Epithelial cell of alveolus of lung (primary cell): ENCODE measurements at places on chromosomes 11 and 22. TPM values are rescaled to one million over a fixed set of nuclear protein-coding genes. Genes with fewer than 3 reads are reported as not detected.

The OR5AL1 gene
- not detected in 2 replicates for total RNA-seq

The MCHR1 gene
- 0.13 TPM in 1 of 2 replicates, not detected in the other for total RNA-seq

The VPS26B gene
- 32.8 and 32.9 TPM in 2 replicates for total RNA-seq

The CCDC73 gene
- total RNA-seq = not detected in 2 replicates

The TMEM126A gene
- total RNA-seq = 18.8 and 42.4 TPM in 2 replicates

The CDC42BPG gene
- 0.08 and 0.91 TPM in 2 replicates for total RNA-seq

The PLAAT5 gene
- 0.13 TPM in 1 of 2 replicates, not detected in the other for total RNA-seq

The GNAZ gene
- 0.52 and 1.2 TPM in 2 replicates for total RNA-seq

The GRM5 gene
- total RNA-seq = 0.08 TPM in 1 of 2 replicates, not detected in the other

The RASD2 gene
- under 0.01 TPM in 1 of 2 replicates, not detected in the other for total RNA-seq

The ACR gene
- not detected in 2 replicates for total RNA-seq

The VWA5A gene
- 65.7 and 134 TPM in 2 replicates for total RNA-seq

The PARVG gene
- not detected in 2 replicates for total RNA-seq

The NOX4 gene
- 5.3 and 10.5 TPM in 2 replicates for total RNA-seq

The C22orf15 gene
- total RNA-seq = 0.08 and 0.52 TPM in 2 replicates

The LRRC4C gene
- total RNA-seq = 0.52 and 0.72 TPM in 2 replicates

The MUC6 gene
- total RNA-seq = not detected in 2 replicates

The SLC6A5 gene
- total RNA-seq = not detected in 2 replicates

The TESMIN gene
- 1.3 TPM in 2 replicates for total RNA-seq

The TEX54 gene
- total RNA-seq = not detected in 2 replicates

The DNAJC24 gene
- total RNA-seq = 5.8 and 11.9 TPM in 2 replicates

The OR8G5 gene
- not detected in 2 replicates for total RNA-seq

The USH1C gene
- total RNA-seq = not detected in 2 replicates

The RTN4R gene
- total RNA-seq = 0.32 and 0.91 TPM in 2 replicates

The AIFM3 gene
- total RNA-seq = 0.13 and 0.80 TPM in 2 replicates

The OR5B21 gene
- total RNA-seq = not detected in 2 replicates

The CARD18 gene
- total RNA-seq = not detected in 2 replicates

The OLFML1 gene
- 0.39 and 6.1 TPM in 2 replicates for total RNA-seq

The OTOG gene
- total RNA-seq = not detected in 2 replicates

The MALAT1 gene
- total RNA-seq = 573 and 3,528 TPM in 2 replicates

The TSSK2 gene
- not detected in 2 replicates for total RNA-seq

The KCTD17 gene
- 23.6 and 42.4 TPM in 2 replicates for total RNA-seq

The C11orf91 gene
- not detected in 2 replicates for total RNA-seq

The CSNK2A3 gene
- total RNA-seq = 1.4 and 2.2 TPM in 2 replicates

The SCGB1A1 gene
- not detected in 2 replicates for total RNA-seq

The LRRC56 gene
- total RNA-seq = 0.26 and 2.6 TPM in 2 replicates

The KIAA0930 gene
- 25.2 and 29.3 TPM in 2 replicates for total RNA-seq

The TP53AIP1 gene
- total RNA-seq = not detected in 2 replicates

The LRRC75B gene
- total RNA-seq = 11.7 and 12.5 TPM in 2 replicates

The ZP1 gene
- 1.6 and 3.1 TPM in 2 replicates for total RNA-seq
